ENCODE measurements at places on chromosomes 11 and 22.

DNA sequence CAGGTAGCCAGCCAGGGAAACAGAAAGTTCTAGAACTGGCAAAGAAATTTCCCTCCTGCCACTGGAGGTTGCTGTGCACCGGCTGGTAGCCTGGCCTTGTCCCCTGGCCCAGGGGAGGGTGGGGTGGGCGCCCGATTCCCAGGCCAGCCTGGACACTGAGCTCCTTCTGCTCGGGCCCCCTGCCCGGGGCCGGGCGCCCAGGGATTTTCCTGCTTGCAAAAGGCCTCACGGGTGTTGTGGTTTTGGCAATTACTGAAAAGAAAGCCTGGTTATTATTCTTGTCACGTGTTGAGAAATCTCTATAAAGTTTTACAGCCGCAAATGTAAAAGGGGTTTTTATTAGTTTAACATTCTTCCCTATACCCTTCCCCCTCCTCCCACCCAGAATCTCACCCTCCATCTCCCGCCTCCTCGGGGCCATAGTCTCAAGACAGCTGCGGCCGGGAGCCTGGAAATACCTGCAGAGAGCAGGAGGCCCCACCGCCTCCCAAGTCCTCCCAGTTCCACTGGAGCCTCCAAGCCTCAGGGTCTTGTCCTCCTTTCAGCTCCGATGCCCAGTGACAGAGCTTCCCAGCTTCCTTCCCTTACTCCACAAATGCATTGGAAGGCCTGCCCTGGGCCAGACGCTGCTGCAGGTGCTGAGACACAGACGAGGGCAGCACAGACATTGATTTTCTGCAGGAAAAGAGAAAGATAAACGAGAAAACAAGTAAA is 1515.6 kb downstream of the TBC1D22A start:
- DNase-seq: no peak

GRCh38 chr11:34458525-34458924 is 19.8 kb downstream of the CAT start:
- no peak for DNase-seq

DNA sequence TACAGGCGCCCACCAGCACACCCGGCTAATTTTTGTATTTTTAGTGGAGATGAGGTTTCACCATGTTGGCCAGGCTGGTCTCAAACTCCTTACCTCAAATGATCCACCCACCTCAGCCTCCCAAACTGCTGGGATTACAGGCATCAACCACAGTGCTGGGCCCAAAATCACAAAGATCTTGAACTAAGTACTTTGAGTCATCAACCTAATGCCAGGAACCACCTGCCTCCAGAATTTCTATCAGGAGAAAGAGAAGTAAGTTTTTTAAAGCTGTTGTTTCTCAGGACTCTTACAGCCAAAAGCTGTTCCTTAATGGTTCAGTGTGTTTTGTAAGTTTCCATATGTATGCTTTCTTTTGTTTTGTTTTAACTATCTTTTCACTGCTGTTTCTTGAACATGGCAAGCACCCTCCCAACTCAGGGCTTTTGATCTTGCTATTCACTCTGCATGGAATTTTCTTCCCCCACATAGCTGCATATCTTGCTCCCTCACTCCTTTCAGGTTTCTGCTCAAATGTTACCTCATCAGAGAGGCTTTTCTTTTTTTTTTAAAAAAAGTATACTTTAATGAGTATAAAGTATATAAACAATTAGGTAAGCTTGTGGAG is 6.0 kb upstream of the PAK1 start:
- no peak for DNase-seq

DNA sequence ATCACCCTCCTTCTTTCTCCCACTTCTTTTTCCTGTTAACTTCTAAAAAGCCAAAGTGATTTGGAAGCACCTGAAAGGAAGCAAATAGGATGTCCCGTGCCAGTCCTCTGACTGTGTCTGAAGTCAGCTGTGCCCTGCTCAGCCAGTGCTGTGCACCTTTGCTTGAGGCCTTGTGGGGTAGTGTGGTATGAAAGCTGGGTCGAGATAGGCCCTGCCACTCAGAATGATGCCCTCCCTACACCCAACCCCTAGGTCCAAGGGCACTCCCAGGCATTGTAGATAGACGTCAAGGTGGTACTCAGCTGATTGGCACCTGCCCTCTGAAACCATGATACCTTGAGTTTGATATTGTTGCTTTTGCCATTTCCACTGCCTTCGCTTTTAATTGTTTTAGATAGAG is 83.6 kb upstream of the RASSF10 start:
- DNase-seq: no peak

Data from adipocyte (in vitro differentiated cells).